ENCODE measurements at places on chromosomes 4 and X.
A peak's percentile ranks its signal among the peaks of the same experiment; 100 is the strongest.

GRCh38 chr4:68613752-68614151 lies 37.6 kb upstream of the UGT2B17 start:
- no peak for DNase-seq

DNA sequence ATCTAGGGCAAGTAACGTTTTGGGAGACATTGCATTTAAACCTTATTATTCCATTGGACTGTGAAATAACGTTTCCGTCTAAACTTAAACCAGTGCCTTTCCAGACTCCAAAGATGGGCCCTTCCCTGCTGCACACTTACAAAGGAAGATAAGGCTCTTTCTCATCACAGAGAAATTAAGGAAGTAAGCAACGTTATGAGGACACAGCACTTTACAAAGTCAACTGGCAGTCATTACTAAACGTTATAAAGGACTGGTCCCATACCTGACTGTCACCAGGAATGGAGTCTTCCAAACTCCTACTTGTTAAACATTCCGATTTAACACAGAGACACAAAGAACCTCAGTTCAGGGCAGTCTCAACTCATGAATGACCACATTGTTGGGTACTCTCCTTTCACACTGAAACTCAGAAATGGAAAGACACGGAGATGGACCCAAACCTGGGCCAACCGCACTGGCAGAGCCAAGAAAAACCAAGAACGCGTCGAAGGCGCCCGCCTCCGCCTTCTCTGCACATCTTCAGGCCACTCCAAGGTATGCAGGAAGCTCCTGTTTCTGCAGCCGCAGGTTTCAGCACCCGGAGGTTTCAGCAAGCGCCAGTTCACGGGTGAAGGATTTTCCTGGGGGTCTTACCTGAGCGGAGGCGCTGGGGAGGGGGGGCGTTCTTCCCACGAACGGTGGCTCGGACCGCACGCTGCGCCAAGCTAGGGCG lies 670 bp downstream of the PAPSS1 start:
- DNase-seq: no peak

GRCh38 chr4:114364857-114365256 lies 233.8 kb upstream of the UGT8 start:
- no peak for DNase-seq

- DNase-seq: peak; percentile 83
Observed at GRCh38 chrX:109679820-109680219, 53.2 kb downstream of the ACSL4 start.

DNA sequence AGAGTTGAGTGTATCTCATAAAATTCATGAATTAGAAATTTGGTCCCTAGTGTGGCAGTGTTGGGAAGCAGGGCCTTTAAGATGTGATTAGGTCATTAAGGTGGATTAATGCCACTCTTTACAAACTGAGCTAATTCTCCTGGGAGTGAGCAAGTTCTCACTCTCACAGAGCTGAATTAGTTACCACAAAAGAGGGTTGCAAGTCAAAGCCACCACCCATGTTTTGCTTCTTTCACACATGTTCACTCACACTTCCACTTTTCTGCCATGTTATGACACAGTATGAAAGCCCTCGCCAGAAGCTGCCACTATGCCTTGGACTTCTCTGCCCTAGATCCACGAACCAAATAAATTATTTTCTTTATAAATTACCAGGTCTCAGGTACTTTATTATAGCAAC lies 332.1 kb downstream of the ARAP2 start:
- DNase-seq: no peak

- DNase-seq: no peak
Observed at GRCh38 chr4:3715061-3715854, 50.9 kb upstream of the ADRA2C start.

DNA sequence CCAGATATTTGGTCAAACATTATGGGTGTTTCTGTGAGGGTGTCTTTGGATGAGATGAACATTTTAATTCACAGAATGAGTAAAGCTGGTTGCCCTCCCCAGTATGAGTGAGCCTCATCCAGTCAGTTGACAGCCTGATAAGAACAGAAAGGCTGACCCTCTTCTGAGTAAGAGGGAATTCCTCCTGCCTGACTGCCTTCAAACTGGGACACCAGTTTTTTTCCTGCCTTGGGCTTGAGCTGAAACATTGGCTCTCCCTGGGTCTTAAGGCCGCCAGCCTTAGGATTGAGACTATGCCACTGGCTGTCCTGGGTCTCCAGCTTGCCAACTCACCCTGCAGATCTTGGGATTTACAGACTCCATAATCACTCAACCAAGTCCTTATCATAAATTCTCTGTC lies 14.5 kb upstream of the MAML3 start:
- no peak for DNase-seq

DNA sequence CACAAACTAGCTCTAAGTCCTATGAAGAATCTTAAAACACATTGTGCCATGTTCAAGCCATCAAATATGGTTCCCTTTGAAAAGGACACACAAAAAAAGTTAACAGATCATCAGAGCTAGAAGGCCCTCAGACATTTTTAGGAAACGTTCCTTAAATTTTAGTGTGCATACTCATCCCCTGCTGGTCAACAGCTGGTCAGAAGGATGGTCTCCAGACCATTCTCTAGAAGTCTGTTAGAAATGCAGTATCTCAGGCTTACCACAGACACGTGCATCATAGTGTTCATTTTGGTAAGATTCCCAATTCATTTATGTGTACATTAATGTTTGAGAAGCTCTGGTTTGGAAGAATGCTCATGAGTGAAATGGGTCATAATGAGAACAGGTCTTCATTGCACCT lies 523.1 kb downstream of the INPP4B start:
- no peak for DNase-seq

- DNase-seq: no peak
Observed at GRCh38 chr4:89535251-89535650, 227.7 kb upstream of the GPRIN3 start.

GRCh38 chr4:55635282-55635681 lies 816 bp downstream of the NMU start:
- no peak for DNase-seq

DNA sequence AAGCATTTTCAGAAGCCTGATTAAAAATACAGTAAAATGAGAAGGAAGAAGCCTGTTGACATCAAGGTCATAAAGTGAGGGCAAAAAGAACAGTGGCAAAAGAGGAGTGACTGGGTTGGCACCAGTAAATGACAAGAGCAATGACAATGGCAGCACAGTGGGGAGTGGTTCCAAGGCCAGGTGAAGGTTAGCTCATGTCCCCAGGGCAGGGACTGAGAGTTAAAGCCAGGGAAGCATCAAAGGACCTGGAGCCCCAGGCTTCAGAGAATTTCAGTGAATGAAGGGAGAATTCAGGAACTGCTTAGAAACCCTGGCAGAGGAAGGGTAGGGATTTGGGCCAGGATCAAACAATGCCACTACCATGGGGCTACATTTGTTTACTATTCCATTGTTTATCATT lies 8.8 kb upstream of the PIGA start:
- no peak for DNase-seq

- no peak for DNase-seq
Observed at GRCh38 chr4:79739912-79740311, 331.9 kb upstream of the GK2 start.
